ENCODE measurements at places on chromosomes 2 and 18. TPM values are rescaled to one million over a fixed set of nuclear protein-coding genes. Genes with fewer than 3 reads are reported as not detected.
A peak's percentile ranks its signal among the peaks of the same experiment; 100 is the strongest.

- H3K4me1 ChIP-seq: peaks cover 13% of the 10 kb centered on the region
- no peaks in the 10 kb centered on the region for H3K36me3 ChIP-seq
- no peak overlapping the region for H3K27ac ChIP-seq
These were observed 99.4 kb downstream of the RTN4 start for GRCh38 chr2:54950811-54951210.

DNA sequence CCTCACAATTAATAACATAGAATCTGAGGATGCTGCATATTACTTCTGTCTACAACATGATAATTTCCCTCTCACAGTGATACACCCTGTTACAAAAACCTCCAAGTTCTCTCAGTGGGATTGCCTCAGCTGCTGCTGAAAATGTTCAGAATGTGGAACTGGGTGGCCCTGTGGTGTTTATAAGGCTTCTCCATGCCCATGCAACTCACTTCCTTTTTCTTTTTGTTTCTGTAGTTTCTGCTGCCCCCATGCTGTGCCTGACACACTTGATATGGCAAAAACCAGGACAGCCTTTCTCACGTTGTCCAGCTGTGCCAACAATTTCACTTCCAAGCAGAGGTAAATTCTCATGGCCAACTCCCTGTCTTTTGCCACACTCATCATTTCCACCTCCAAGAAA, 206.2 kb downstream of the RPIA start:
- no peak overlapping the region for H3K27ac ChIP-seq
- H3K36me3 ChIP-seq: no peaks in the 10 kb centered on the region
- peaks cover 36% of the 10 kb centered on the region for H3K27me3 ChIP-seq
- no peak for DNase-seq

DNA sequence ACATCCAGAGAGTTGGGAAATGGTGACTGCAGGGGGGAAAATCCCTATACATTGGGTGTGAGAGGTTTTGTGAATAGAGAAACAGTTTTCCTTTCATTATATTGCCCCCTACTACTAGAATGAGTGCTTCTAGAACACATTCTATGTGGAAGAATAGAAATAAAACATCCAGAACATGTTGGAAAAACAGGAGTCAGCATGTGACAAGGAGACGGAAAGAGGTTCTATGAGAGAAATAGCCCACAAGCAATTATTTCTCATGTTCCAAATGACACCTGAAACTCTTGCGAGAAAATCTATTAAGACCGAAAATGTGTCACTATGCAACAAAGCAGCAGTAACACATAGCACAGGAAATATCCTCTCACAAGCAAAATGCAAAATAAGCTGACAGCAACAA, 202.7 kb upstream of the SPOPL start:
- H3K36me3 ChIP-seq: no peaks in the 10 kb centered on the region
- H3K27ac ChIP-seq: no peak overlapping the region
- no peak for DNase-seq
- H3K27me3 ChIP-seq: no peaks in the 10 kb centered on the region
- H3K4me1 ChIP-seq: no peaks in the 10 kb centered on the region
- no peak overlapping the region for H3K4me3 ChIP-seq

GRCh38 chr18:48833701-48834412, 116.9 kb downstream of the SMAD7 start:
- no peaks in the 10 kb centered on the region for H3K36me3 ChIP-seq
- peak overlapping the region; percentile 76 for H3K4me3 ChIP-seq
- peaks cover 73% of the 10 kb centered on the region for H3K4me1 ChIP-seq
- peak overlapping the region; percentile 92 for H3K27ac ChIP-seq
- no peaks in the 10 kb centered on the region for H3K27me3 ChIP-seq

- H3K36me3 ChIP-seq: peaks cover 10% of the 10 kb centered on the region
- H3K27me3 ChIP-seq: peaks cover 4% of the 10 kb centered on the region
- peaks cover 76% of the 10 kb centered on the region for H3K4me1 ChIP-seq
- H3K4me3 ChIP-seq: peak overlapping the region; percentile 90
- peak overlapping the region; percentile 97 for H3K27ac ChIP-seq
These were observed 134.0 kb downstream of the HDAC4 start for GRCh38 chr2:239266779-239267287.

DNA sequence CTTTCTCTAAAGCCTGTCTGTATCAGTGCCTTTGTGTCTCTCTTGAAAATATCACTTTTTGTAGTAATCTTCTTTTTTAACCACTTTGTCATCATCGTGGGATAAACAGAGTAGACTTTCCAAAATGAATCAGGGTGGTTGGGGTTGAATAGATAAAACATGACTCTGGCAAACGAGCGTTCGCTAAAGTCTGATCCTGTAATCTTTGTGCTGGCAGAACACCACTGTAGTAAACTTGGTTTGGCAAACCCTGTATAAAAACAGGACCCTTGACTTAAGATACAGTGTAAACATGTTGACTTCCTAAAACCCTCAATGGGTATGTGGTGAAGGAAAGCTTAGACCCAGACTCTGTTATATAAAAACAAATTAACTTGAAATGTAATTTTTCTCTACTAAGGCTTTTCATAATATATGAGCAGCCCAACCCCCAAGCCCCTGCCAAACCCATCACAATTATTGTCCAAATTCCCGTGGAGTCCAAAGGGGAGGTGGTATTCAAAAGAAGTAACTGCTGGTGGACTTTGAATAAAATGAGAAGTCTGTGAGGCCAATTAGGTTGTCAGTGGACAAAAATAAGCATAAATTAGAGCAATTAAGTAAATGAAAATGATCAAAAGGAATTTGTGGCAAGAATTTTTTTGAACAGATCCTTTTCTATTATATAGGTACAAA, 52.2 kb downstream of the COLEC12 start:
- no peak overlapping the region for H3K27ac ChIP-seq
- no peak overlapping the region for H3K4me3 ChIP-seq
- H3K4me1 ChIP-seq: no peaks in the 10 kb centered on the region
- peaks cover 3% of the 10 kb centered on the region for H3K27me3 ChIP-seq

DNA sequence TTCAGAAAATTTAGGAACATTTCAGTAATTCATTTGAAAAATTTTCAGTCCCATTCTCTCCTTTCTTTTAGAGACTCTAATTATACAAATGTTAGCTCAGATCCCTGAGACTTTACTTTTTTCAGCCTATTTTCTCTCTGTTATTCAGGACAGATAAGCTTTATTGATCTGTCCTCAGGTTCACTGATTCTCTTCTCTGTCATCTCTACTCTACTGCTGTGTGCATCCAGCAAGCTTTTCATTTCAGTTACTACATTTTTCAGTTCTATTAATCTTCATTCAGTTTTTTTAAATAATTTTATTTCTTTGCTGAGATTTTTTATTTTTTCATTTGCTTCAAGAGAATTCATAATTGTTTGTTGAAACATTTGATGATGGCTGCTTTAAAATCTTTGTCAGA, 22.1 kb upstream of the PIK3C3 start:
- H3K4me1 ChIP-seq: peaks cover 8% of the 10 kb centered on the region
- H3K27me3 ChIP-seq: peaks cover 9% of the 10 kb centered on the region

DNA sequence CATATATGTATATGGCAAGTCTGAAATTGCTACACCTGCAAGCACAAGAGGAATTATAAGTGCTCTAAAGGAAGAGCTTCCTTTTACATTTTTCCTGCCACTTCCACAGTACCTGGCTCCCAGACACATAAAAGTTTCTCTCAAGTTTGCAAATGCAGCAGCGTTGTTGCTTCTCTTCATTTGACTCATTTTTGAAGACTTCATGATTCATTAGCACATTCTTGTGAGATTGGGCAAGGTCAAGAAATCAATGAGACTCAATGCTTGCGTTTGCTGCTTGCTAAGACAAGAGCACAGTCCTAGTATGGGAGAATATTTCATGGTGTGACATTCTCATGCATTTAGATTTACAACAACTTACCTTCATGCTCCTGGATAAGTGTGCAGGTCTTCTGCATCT, 42.6 kb upstream of the PDCL3 start:
- no peaks in the 10 kb centered on the region for H3K36me3 ChIP-seq
- H3K4me1 ChIP-seq: no peaks in the 10 kb centered on the region
- DNase-seq: no peak
- no peak overlapping the region for H3K27ac ChIP-seq
- H3K4me3 ChIP-seq: no peak overlapping the region
- peaks cover 2% of the 10 kb centered on the region for H3K27me3 ChIP-seq

DNA sequence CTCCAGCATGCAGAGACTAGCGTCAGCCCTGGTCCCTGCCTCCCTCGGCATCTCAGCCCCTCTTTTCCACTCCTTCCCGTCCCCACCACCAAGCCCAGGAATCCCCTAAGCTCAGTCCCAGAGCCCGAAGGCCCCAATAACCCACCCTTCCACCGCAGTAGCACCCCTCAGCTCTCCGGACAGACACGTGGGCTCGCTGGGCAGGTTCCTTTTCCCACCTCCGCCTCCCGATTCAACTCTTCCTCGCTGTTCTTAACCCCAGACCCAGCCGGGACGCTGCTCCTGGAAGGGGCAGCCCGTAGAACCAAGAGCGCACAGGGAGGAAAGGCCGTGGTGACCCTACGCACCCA, 1.4 kb downstream of the IHH start:
- no peak overlapping the region for H3K27ac ChIP-seq
- no peak for DNase-seq
- H3K4me1 ChIP-seq: peaks cover 22% of the 10 kb centered on the region

GRCh38 chr2:128069769-128070168, 21.2 kb upstream of the UGGT1 start:
- no peak overlapping the region for H3K4me3 ChIP-seq
- H3K4me1 ChIP-seq: no peaks in the 10 kb centered on the region
- H3K27me3 ChIP-seq: no peaks in the 10 kb centered on the region
- H3K27ac ChIP-seq: no peak overlapping the region
- DNase-seq: no peak

- no peak overlapping the region for H3K4me3 ChIP-seq
- H3K27ac ChIP-seq: no peak overlapping the region
- peaks cover 23% of the 10 kb centered on the region for H3K27me3 ChIP-seq
- no peak for DNase-seq
- no peaks in the 10 kb centered on the region for H3K36me3 ChIP-seq
These were observed 37.0 kb downstream of the RAPGEF4 start for GRCh38 chr2:172772633-172773032.

GRCh38 chr2:71120195-71120594, 9.8 kb downstream of the MCEE start:
- H3K36me3 ChIP-seq: peaks cover 15% of the 10 kb centered on the region
- H3K4me1 ChIP-seq: no peaks in the 10 kb centered on the region
- H3K4me3 ChIP-seq: no peak overlapping the region
- H3K27me3 ChIP-seq: no peaks in the 10 kb centered on the region
- H3K27ac ChIP-seq: no peak overlapping the region
- DNase-seq: no peak

DNA sequence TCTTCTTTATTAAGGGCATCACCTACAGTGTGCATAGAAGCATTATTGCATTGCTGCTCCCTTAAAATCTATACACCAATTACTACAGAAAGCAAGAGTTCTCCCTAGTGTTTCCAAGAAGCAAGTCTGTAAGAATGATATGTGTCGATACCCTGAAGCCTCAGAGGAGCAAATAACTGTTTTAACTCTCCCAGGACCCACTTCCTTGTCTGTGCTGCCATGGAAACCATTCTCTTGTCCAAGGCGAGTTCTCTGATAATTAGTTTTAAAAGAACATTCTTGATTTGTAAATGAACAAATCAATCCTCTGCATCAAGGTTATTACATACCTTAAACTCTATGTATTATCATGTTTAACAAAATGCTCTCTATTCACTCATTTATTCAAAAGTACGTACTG, 326.8 kb upstream of the KLHL14 start:
- H3K4me1 ChIP-seq: no peaks in the 10 kb centered on the region
- no peaks in the 10 kb centered on the region for H3K36me3 ChIP-seq
- H3K27me3 ChIP-seq: no peaks in the 10 kb centered on the region
- DNase-seq: no peak

The SERPINB12 gene
- not detected for total RNA-seq

The MLPH gene
- total RNA-seq: not detected

The REEP1 gene
- 0.16 TPM for total RNA-seq
